ENCODE measurements at places on chromosomes 16 and 17. TPM values are rescaled to one million over a fixed set of nuclear protein-coding genes. Genes with fewer than 3 reads are reported as not detected.
A peak's percentile ranks its signal among the peaks of the same experiment; 100 is the strongest.

Gene MYCBPAP
- total RNA-seq = not detected

Gene CA4
- 6.2 TPM for total RNA-seq

Gene GCGR
- total RNA-seq = 5.3 TPM

Gene C17orf107
- total RNA-seq = 5.2 TPM

Gene CDH8
- not detected for total RNA-seq

Gene CLEC10A
- 0.33 TPM for total RNA-seq

DNA sequence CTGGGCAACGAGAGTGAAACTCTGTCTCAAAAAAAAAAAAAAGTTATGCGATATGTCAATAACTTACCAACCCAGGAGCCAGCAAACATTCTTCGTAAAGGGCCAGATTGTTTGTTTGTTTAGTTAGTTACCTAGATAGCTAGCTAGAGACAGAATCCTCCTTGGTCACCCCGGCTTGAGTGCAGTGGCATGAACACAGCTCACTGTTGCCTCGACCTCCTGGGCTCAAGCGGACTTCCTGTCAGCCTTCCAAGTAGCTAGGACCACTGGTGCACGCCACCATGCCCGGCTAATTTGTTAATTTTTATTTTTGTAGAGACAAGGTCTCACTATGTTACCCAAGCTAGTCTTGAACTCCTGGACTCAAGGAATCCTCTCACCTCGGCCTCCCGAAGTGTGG lies 113.0 kb downstream of the LITAF start:
- no peak overlapping the region for H3K4me3 ChIP-seq
- DNase-seq = no peak
- H3K4me1 ChIP-seq = peaks cover 16% of the 10 kb centered on the region
- H3K27ac ChIP-seq = no peak overlapping the region

DNA sequence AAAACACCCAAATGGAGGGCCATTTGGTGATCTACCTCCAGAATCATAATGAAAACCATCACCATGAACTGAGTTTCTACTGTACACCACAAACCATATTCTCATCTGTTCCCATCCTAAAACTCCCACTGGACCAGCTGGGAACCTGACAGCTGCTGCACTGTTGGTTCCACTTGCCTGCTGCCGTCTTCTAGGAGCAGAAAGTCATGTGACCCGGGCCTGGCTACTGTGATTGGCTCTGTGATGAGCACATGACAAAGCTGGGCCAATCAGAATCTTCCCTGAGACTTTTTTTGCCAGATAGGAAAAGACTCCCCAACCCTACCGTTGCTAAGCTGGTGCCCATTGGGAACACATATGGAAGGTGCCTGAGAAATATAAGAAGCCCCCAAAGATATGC lies 264.2 kb downstream of the MRTFB start:
- H3K36me3 ChIP-seq = no peaks in the 10 kb centered on the region
- H3K4me3 ChIP-seq = no peak overlapping the region
- H3K4me1 ChIP-seq = peaks cover 6% of the 10 kb centered on the region
- peak; percentile 30 for DNase-seq
- no peaks in the 10 kb centered on the region for H3K27me3 ChIP-seq
- no peak overlapping the region for H3K27ac ChIP-seq

DNA sequence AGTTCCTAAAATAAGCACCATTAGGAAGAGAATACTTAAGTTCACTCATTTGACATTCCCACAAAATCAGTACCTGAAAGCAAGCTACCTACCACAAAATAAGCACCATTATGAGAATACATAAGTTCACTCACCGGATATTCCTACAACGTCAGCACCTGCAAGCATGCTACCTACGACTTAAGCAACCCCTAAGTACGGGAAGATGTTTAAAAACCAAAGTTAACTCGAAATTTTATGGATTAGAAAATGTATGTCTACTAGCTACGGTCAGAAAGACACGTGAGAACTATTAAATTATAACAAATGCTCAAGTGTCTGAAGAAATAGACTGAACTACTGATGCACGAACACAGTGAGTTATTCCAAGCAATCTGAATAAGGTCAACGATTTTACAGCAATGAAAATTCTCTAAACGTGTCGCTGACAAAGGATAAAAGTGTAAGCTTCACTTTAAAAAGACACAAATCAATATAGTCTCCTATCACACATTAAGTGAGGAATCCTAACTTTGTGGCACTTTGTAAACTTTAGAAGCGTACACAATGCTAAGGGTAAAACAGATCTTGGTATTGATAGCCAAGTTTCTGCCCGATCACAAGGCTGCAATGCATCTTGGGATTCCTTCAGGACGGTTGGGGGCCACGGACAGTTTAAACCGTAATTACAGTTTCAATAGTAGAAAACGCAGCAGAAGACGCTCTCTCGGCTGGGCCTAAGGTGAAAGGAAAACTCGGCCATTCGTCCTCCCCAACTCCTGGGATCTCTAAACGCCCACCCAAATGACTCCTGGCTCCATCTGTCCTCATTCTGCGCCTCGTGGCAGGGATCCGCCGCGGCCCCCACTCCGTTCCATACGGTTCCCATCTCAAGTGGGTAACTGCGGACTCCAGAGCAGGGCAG lies 1.3 kb downstream of the GSPT1 start:
- peak overlapping the region; percentile 61 for H3K4me3 ChIP-seq
- peak; percentile 49 for DNase-seq
- no peaks in the 10 kb centered on the region for H3K36me3 ChIP-seq
- H3K4me1 ChIP-seq = peaks cover 59% of the 10 kb centered on the region

DNA sequence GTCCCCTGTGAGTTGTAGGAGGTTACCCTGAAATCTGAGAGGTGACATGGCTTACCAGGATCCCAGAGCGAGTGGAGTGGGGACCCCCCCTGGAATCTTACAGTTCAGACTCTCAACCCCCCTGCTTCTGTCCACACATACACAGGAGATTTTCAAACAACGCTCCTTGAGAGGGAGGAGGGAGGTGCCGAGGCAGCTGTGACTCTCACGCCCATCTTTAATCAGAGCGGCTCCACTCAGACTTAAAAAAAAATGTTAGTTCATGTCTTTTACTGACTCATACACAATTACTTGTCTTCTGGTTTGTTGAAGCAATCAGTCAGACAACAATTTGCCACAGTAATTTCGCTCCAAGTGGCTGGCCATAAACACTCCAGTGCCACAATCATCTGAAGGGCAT lies 15.4 kb upstream of the TMEM220 start:
- H3K36me3 ChIP-seq = no peaks in the 10 kb centered on the region
- H3K4me3 ChIP-seq = no peak overlapping the region
- H3K4me1 ChIP-seq = peaks cover 9% of the 10 kb centered on the region
- H3K27me3 ChIP-seq = no peaks in the 10 kb centered on the region

GRCh38 chr17:63768433-63768832 lies 5.0 kb downstream of the CCDC47 start:
- H3K4me3 ChIP-seq = no peak overlapping the region
- peaks cover 5% of the 10 kb centered on the region for H3K36me3 ChIP-seq
- no peaks in the 10 kb centered on the region for H3K27me3 ChIP-seq
- peaks cover 29% of the 10 kb centered on the region for H3K4me1 ChIP-seq

GRCh38 chr16:85819245-85819644 lies 19.8 kb downstream of the COX4I1 start:
- peak; percentile 80 for DNase-seq
- H3K4me3 ChIP-seq = no peak overlapping the region
- no peak overlapping the region for H3K27ac ChIP-seq

DNA sequence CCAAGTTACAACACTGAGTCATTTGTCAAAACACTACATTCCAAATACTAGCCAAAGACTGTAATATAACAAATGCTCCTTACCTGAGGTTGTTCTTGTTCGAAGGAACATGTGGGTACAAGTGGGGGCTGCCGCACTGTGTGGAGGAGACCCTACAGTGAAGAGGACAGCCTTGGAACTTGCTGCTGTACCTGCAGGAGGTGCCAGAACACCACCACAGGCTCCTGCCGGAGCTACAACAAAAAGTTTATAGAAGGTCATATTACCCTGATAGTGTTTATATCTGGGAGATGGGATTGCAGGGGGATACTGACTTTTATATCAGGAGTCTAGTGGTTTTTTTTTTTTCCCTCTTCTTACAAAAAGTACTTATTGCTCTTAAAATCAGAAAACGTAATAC lies 37.8 kb upstream of the ALDH3A1 start:
- no peak overlapping the region for H3K27ac ChIP-seq
- peaks cover 1% of the 10 kb centered on the region for H3K36me3 ChIP-seq
- H3K27me3 ChIP-seq = no peaks in the 10 kb centered on the region
- no peak for DNase-seq

DNA sequence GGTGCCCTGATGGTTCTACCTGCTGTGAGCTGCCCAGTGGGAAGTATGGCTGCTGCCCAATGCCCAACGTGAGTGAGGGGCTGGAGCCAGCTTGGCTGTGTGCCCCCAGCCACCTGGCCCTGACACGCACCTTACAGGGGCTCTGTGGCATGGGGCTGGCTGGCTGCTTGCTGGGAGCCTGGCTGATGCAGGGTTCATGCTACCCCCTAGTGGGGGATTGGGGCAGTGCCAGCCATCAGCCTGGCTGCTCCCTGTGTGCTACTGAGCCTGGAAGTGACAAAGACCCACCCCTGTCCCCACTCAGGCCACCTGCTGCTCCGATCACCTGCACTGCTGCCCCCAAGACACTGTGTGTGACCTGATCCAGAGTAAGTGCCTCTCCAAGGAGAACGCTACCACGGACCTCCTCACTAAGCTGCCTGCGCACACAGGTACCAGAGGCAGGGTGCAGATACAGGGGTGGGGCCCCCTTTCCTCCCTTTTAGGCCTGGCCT lies 5.7 kb downstream of the GRN start:
- peak; percentile 67 for DNase-seq
- H3K27me3 ChIP-seq = no peaks in the 10 kb centered on the region
- H3K4me3 ChIP-seq = no peak overlapping the region
- H3K36me3 ChIP-seq = peaks cover 22% of the 10 kb centered on the region
- H3K27ac ChIP-seq = no peak overlapping the region

GRCh38 chr17:14733376-14733775 lies 432.5 kb downstream of the HS3ST3B1 start:
- no peaks in the 10 kb centered on the region for H3K27me3 ChIP-seq
- H3K4me1 ChIP-seq = peaks cover 6% of the 10 kb centered on the region
- H3K27ac ChIP-seq = no peak overlapping the region
- no peaks in the 10 kb centered on the region for H3K36me3 ChIP-seq

- no peaks in the 10 kb centered on the region for H3K36me3 ChIP-seq
- DNase-seq = no peak
- H3K27me3 ChIP-seq = no peaks in the 10 kb centered on the region
- H3K4me3 ChIP-seq = no peak overlapping the region
These were observed 5.2 kb upstream of the MRPL38 start for GRCh38 chr17:75909812-75910274.

DNA sequence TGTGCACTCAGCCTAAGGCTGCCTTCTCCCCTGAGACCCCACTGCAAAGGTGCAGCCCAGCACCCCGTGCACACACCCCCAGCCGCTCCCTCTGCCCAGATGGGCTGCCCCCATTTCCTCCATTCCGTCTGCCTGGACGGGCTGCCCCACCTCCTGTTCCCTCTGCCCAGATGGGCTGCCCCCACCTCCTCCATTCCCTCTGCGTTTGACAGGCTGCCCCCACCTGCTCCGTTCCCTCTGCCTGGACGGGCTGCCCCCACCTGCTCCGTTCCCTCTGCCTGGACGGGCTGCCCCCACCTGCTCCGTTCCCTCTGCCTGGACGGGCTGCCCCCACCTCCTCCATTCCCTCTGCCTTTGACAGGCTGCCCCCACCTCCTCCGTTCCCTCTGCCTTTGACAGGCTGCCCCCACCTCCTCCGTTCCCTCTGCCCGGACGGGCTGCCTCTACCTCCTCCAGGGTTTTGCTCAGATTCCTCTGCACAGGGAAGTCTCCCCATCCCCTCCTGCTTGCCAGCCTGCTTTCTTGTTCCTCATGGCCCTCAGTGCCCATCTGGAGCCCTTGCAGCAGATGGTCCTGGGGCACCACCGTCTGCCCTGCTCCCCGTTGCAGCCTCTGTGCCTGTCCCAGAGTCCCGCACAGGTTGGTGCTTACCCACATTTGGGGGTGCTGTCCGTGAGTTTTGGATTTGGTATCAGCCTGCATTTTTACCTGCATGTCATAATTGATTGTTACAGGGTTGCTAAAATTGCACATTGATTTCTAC lies 23.4 kb upstream of the IL17C start:
- peak overlapping the region; percentile 74 for H3K27ac ChIP-seq
- H3K27me3 ChIP-seq = no peaks in the 10 kb centered on the region
- peaks cover 6% of the 10 kb centered on the region for H3K36me3 ChIP-seq
- peaks cover 61% of the 10 kb centered on the region for H3K4me1 ChIP-seq
- DNase-seq = peak; percentile 67
- H3K4me3 ChIP-seq = no peak overlapping the region

- no peaks in the 10 kb centered on the region for H3K4me1 ChIP-seq
- H3K27ac ChIP-seq = no peak overlapping the region
These were observed 13.8 kb downstream of the ITGB3 start for GRCh38 chr17:47267354-47267828.

DNA sequence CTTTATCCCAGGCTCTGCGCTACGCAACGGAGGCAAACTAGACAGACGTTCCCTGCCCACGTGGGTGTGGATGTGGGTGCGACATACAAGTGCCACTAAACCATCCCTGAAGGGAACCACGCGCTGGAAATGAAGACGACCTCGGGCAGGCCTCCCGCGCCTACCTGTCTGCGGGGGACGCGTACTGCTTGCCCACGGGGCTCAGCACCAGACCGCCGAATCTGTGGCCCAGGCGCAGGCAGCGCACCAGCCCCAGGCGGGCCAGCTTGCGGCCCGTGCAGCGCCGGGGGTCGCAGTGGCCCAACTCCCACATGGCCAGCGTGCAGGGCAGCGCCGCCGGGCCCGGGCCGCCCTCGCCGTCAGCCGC lies 480 bp downstream of the TSR3 start:
- H3K27ac ChIP-seq = no peak overlapping the region
- no peaks in the 10 kb centered on the region for H3K27me3 ChIP-seq
- H3K4me1 ChIP-seq = peaks cover 36% of the 10 kb centered on the region
- H3K36me3 ChIP-seq = peaks cover 5% of the 10 kb centered on the region

DNA sequence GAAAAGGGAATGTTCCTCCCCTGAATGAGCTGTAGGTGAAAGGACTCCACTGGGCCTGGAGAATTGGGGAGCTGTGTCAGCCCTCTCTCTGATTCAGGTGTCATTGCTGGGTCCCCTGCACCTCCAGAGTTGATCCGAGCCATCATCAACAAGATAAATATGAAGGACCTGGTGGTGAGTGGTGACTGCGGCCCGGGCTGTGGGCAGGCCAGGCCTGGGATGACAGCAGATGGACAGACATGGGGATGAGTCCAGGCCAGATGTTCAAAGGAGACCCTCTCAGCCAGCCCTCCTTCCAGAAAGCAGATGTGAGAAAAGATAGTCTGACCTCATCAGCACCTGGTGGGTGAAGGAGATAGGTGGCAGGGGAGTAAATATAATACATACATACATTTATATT lies 4.6 kb downstream of the CHAD start:
- peaks cover 20% of the 10 kb centered on the region for H3K4me1 ChIP-seq
- no peaks in the 10 kb centered on the region for H3K27me3 ChIP-seq
- no peak overlapping the region for H3K27ac ChIP-seq
- DNase-seq = no peak
- no peaks in the 10 kb centered on the region for H3K36me3 ChIP-seq
- H3K4me3 ChIP-seq = no peak overlapping the region

DNA sequence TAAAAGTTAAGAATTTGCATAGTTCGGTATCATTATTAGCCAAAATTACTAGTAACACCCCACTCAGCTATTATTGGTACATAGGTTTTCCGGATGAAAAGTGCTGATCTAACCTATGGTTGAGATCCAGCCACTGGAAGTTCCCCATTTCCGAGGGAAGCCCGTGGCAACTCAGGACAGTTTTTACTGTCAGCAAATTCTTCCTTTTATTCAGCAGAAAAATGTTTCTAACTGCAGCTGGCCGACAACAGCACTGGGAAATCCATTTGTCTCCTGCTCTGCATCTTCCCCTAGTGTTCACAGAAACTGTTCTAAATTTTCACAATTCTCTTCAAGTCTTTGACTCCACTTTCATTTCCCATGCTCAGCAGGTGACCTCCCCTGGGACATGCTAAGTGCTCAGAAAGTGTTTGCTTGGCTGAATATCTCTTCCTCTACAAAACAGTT lies 15.5 kb upstream of the MMD start:
- no peaks in the 10 kb centered on the region for H3K36me3 ChIP-seq
- peaks cover 20% of the 10 kb centered on the region for H3K4me1 ChIP-seq
- DNase-seq = no peak
- H3K27me3 ChIP-seq = no peaks in the 10 kb centered on the region
- H3K4me3 ChIP-seq = no peak overlapping the region
- no peak overlapping the region for H3K27ac ChIP-seq

Measured in body of pancreas (tissue), 4 donors.